ENCODE measurements at places on chromosomes 7 and 10.

- DNase-seq, result no peak
Measured at GRCh38 chr7:88772776-88773175, 13.3 kb downstream of the ZNF804B start.

- DNase-seq, result no peak
Measured at GRCh38 chr7:24882989-24883621, 96.9 kb downstream of the OSBPL3 start.

DNA sequence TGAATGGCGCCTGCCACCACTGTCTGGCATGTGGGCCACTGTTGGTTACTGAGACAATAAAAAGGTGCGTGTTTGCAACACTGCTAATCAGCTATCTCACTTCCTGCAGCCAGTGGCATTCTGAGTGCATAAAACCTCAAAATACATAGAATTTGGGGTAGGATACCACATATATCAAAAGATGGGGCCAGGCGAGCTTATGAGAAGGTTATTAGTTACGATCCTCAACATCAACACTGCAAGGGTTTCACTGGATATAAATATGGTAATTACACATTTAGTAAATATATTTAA, 200.2 kb downstream of the WDR37 start:
- DNase-seq, result no peak

DNA sequence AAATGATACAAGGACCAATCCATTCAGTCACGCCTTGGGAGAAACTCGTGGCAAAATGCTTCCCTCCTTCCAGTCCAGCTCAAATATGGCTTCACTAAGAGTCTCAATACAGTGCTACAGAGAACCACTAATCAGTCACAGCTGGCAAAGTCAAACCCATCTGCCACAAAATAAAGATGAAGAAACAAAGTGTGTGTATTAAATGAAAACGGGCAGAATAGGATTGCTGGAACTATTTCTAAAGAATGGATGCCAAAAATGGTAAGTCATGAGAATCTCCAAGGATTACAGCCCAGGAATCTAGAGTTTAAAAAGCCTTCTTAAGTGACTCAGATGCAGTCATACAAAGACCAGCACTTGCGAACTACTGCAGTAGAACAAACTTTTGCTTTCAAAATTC, 61.9 kb downstream of the CACUL1 start:
- DNase-seq, result no peak

- DNase-seq, result no peak
Measured at GRCh38 chr7:83415840-83416239, 233.1 kb downstream of the SEMA3E start.

- no peak for DNase-seq
Measured at GRCh38 chr7:153084278-153084677, 324.7 kb downstream of the ACTR3B start.

- DNase-seq, result no peak
Measured at GRCh38 chr7:18520450-18521235, 25.1 kb downstream of the HDAC9 start.

DNA sequence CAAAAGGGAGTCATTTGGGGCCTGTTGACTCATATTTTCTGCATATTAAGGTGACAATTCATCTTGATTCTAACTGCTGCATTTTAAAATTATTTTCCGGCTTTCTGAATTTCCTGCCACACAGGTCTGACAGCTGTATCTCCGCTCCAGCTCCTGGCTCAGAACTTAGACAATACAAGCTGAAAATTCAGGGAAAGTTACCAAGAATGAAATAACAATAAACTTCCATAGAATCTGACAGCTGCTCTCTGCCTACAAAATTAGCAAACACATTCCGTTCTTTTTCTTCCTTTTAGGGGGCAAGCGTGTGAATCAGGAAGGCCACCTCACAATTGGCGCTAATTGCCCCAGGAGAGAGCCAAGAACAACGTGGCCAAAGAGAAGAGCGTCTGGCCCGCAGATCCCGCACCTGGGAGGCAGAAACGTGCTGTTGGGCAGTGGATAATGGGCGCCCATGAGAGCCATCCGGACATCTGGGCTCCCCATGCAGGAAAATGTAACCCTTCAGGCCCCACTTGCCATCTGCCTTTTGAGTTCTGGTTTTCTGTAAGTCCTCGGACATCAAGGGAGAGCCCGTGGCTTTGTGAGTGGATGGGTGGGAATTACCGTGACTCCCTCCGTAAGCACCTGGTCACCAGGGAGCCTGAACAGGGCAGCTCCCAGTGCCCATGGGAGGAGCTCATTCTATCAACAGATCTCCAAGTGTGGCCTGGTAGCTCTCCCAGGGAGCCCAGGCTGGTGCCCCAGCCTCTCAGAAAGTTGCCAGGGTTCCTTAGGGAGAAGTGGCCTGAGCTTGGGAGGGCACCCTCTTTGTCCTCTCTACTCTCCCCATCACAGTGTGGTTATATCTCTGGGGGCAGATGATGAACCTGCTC, 5.0 kb downstream of the CLRN3 start:
- DNase-seq, result no peak

GRCh38 chr10:124649214-124649613, 95.0 kb downstream of the FAM53B start:
- DNase-seq, result no peak

- DNase-seq, result no peak
Measured at GRCh38 chr7:28029051-28029450, 151.5 kb downstream of the JAZF1 start.

- no peak for DNase-seq
Measured at GRCh38 chr10:101453791-101454718, 100.1 kb downstream of the BTRC start.

- no peak for DNase-seq
Measured at GRCh38 chr10:137606-138005, 2.4 kb downstream of the ZMYND11 start.

GRCh38 chr7:109282726-109283125, 713.1 kb downstream of the DNAJB9 start:
- no peak for DNase-seq

GRCh38 chr7:79282070-79282694, 171.3 kb downstream of the MAGI2 start:
- DNase-seq, result no peak

DNA sequence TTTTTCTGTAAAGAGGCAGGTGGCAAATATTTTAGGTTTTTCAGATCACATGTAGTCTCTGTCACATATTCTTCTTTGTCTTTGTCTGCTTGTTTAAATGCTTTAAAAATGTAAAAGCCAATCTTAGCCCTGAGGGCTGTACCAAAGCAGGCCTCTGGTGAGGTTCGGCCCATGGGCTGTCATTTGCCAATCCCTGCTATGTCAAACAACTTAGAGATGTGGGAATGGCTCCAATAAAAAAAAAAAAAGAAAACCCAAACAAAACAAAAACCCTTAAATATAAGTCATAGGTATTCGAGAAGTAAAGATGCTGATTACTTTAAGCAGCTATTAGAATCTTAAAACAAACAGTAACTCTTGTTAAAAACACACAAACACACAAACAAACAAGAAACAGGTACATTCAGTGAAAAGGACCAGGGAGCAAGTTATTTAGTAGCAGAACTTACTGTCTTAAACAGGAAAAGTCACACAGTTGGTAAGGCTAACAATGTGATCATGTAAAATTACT, 61.4 kb upstream of the NAMPT start:
- no peak for DNase-seq

DNA sequence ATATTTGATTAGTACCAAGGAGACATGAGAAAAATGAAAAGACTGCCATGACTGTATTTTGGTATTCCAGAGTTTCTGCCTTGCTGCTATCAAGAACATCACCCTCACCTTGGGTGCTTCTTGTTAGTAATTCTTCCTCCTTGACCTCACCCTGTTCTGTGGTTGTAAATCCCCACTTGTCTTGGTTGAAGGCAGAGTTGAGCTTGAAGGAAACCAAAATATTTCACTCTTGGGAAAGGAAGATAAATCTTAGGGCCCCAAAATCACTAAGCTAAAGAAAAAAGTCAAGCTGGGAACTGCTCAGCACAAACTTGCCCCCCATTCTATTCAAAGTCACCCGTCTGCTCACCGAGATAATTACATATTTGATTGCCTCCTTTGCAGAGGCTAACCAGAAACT, 20.6 kb upstream of the AKR1C3 start:
- DNase-seq, result no peak

GRCh38 chr7:5418285-5418582, 5.4 kb downstream of the TNRC18 start:
- DNase-seq, result no peak

GRCh38 chr10:35316218-35316967, 19.9 kb upstream of the CCNY start:
- no peak for DNase-seq

DNA sequence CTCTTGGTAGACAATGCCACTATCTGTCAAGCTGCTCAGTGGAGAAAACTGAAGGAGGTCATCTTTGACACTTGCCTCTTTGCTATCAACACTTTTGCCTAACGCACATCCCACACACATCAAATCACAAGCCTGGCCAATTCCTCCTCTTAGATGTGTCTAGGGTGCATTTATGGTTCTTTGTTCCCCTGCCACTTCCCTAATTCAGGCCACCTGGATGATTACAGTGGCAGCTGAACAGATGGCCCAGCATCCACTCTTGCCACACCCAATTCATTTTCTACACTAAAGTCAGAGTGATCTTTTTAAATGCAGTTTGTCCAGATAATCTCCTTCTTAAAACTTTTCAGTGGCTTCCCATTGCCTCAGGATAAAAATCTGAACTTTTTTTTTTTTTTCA, 58.6 kb downstream of the LAMB4 start:
- DNase-seq, result no peak

DNA sequence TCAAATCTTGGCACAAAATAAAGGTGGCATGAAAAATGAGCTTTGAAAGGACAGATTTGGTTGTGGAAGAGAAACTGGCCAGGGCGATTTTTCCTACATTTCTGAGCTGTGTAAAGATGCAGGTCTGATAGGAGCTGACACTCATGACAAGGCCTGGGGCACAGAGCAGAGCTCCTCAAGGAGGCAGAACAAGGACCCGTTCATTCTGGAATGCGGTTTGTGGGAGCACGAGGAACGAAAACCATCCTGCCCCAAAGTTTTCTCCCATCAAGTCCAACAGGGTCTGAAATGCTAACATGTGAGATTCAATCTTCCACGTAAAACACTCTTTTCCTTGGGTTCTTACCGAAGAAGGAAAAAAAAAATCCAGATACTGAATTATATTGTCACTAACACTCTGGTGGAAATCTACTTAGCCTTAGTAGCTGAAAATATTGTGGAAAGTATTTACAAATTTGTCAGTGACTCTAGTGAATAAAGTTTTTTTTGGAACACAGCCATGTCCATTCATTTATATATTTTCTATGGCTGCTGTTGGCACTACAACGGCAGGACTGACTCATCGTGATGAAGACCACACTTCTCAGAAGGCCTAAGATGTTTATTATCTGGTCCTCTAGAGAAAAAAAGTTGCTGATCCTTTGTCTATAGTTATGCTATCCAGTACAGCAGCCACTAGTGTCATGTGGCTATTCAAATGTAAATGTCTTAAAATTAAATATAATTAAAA, 215.7 kb downstream of the BAMBI start:
- no peak for DNase-seq

DNA sequence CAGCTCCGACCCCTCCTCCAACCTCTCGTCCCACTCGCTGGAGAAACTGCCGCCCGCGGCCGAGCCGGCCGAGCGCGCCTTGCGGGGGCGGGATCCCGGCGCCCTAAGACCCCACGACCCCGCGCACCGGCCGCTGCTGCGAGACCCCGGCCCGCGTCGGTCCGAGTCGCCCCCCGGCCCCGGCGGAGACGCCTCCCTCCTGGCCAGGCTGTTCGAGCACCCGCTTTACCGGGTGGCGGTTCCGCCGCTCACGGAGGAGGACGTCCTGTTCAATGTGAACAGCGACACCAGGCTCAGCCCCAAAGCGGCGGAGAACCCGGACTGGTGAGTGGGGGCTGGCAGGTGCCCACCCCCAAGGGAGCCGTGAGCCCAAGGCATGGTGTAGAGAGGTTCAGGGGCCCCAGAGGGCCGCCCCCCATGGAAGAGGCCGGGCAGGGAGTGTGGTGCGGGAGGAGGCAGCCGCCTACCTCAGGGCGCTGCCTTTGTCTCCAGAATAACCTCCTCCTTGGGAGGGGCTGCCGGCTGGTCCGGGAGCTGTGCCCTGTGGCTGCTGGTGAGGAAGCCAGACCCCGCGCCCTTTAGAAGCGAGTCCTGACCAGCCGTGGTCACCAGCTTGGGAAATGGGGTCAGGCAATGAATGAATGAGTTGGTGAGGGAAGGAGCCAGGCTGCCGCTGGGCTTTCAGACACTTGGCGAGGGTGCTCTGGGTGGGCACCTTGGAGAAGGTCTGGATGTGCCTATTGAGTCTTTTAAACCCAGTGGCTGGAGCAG, 1.3 kb downstream of the FAM20C start:
- DNase-seq, result no peak

GRCh38 chr10:10925667-10926066, 92.0 kb upstream of the CELF2 start:
- DNase-seq, result no peak

DNA sequence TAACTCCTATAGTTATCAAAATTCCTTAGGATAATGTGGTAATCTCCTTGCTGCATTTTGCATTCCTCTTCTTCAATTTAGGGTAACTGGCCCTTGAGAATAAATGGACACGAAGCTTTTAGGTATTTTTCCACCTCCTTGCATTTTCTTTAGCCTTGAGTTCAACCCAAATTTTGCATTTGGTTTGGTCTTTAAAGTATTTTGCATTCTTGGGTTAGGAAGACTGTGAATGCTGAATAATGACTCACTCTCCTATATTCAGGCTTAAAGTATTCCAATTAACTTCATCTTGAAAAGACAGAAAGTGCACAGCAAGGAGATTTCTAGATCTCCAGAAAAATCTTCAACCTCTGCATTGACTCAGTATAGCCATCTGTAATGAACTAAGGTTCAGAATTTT, 47.3 kb downstream of the TFPI2 start:
- no peak for DNase-seq

DNA sequence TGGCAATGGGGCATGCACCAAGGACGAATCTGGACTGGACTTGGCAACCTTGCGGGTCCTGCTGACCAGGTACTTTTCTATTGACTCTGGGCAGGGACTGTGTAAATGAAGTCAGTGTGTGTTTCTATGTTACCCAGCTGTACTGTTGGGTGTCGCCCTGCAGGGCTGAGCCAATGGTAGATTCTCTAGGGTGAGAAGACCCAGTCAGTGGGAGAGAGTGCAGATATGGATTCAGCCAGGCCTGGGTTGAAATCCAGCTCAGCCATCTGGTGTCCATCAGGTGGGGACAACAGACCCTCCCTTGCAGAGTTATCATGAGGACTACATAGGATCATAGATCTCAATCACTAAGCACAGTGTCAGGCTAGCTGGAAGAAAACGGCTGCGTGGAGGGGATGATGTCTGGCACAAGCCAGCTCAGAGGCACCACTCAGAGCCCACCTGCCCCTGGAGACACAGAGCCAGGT, 4.9 kb upstream of the PPIF start:
- no peak for DNase-seq

- DNase-seq, result no peak
Measured at GRCh38 chr10:32961895-32962369, 3.9 kb upstream of the ITGB1 start.

DNA sequence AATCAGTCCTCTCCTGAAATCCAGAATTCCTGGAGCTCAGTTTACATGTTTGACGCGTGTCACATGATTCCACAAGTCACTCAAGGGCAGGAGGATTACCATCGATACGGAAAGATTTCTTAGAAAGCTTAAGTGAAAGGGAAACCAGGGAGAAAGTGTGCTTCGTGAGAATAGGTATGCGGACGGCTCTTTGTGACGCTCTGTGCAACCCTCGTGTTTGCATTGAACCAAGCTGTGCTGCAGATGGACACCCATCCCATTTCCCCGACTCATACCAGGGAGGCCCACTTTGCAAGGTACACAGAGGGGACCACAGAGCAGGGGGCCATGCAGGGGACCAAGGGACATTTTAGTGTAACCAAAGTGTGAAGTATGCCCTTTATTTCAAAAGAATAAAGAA, 43.2 kb downstream of the IKZF1 start:
- no peak for DNase-seq

Data from stimulated activated CD4-positive, alpha-beta T cell treated with anti-CD3 and anti-CD28 coated beads, TNF-alpha, amount 100 ng/mL, for 24 hours (primary cell).